Activated effector memory CD4-positive, alpha-beta T cell treated with anti-CD3 and anti-CD28 coated beads, Interleukin-2, amount 50 U/mL, for 16 hours (primary cell): ENCODE measurements at places on chromosomes 7 and 10.

DNA sequence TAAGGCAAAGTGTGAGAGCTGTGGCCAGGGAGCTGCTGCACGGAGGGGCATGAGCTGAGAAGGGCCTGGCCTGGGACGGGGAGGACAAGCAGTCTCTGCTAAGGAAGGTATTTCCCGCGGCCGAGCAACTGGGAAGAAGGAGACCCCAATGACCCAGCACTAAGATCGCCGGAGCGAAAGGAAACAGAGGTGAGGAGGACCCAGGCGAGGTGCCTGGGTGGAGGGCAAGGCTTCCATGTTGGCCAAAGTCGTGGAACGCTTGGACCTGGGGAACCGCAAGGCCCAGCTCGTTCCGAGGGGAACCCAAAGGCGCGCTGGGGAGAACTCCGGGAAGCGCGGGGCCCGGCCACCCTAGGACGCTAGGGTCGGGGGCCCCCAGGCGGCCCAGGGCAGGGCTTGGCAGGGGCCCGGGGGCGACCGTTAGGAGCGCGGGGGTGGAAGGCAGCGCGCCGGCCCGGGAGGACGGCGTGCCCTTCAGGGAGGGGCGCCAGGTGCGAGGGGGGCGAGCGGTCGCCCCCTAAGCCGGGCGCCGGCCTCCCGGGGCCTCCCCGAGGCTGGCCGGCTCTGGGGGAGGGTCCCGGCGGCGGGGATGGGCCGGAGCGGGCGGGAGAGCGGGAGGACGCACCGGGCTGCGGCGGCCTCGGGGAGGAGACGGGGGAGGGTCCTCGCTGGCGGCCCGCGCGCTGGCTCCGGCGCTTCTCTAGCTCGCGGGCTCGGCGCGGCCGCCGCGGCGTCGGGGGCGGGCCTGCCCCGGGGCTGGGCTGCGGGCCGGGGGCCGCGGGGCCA is 545 bp downstream of the GIGYF1 start:
- DNase-seq, result no peak

DNA sequence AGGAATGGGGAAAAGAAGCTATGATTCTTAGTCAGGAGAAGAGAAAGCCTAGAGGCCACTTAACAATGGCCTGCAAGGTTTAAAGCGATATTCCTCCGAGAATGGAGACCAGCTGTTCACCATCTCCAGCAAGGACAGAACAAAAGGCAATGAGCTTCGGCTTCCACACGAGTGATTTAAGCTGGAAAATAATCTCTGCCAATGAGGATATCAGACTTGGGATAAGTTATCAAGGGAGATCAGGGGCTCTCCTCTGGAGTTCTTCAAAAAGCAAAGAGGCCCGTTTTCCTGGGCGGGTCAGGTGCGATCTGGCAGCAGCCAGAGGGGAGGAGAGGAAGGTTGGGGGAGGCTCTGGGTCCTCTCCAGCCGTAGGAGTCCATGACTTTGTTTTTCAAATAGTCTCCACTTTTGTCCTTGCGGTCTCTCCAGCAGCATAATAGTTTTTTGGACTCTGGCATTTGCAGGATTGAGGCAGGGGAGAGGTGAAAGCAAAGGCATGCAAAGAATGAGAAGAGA is 211.3 kb downstream of the SKIDA1 start:
- DNase-seq, result no peak

- peak; percentile 68 for DNase-seq
Measured at GRCh38 chr10:113108194-113108835, 158.3 kb downstream of the TCF7L2 start.

GRCh38 chr10:49736564-49737113 is 25.5 kb downstream of the OGDHL start:
- peak; percentile 34 for DNase-seq

- peak; percentile 79 for DNase-seq
Measured at GRCh38 chr10:49187950-49188761, at the start of gene TMEM273. TMEM273 (minus strand) TSS chr10:49188391; CDS start chr10:49188336, 55 bp downstream.

- DNase-seq, result no peak
Measured at GRCh38 chr10:58818900-58819299, 306.2 kb downstream of the BICC1 start.

- DNase-seq, result no peak
Measured at GRCh38 chr10:130483691-130484467, 347.7 kb downstream of the GLRX3 start.

DNA sequence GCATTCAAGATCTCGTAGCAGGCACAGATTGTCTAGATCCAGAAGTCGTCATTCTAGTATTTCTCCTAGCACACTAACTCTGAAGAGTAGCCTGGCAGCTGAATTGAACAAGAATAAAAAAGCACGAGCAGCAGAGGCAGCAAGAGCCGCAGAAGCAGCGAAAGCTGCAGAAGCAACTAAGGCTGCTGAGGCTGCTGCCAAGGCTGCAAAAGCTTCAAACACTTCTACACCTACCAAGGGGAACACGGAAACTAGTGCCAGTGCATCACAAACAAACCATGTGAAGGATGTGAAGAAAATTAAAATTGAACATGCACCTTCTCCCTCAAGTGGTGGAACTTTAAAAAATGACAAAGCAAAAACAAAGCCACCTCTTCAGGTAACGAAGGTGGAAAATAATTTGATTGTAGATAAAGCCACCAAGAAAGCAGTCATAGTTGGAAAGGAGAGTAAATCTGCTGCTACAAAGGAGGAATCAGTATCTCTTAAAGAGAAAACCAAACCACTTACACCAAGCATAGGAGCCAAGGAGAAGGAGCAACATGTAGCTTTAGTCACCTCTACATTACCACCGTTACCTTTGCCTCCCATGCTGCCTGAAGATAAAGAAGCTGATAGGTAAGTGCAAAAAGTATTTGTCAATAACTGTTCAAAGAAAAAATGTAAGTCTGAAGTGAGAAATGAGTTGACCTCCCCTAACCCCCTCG is 37.7 kb downstream of the CDK13 start:
- DNase-seq, result no peak

- DNase-seq, result no peak
Measured at GRCh38 chr10:66283064-66283463, 642.8 kb upstream of the LRRTM3 start.

DNA sequence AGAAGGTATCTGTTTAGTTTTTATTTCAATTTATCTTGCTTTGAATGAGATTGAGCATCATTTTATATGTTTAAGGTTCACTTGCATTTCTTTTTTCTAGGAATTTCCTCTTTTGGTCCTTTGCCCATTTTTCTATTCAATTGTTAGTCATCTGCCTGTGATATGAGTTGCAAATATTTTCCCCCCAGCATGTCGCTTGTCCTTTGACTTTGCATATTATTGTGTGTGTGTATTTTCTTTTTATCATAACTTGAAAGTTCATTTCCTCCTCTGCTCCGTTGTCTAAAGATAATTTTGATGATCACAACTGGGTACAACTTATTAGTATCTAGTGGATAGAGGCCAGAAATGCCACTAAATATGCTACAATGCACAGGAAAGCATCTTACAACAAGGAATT is 132.7 kb upstream of the MDFIC start:
- no peak for DNase-seq

DNA sequence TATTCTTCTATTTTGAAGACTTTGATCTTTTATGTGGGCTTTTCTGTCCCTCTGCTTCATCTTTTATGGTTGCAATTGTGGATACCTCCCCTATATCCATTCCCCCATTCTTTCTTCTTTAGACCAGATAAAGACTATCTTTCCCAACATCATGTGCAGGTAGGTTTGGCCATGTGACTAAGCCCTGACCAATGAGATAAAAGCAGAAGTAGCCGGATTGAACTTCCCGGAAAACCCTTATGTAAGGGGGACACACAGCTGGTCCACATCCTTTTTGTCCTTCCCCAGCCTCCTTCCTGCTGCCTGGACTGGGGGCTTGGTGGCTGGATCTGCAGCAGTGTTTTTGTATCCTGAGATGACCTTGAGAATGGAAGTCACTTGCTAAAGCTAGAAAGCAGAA is 33.5 kb upstream of the EXOC6 start:
- DNase-seq, result no peak

DNA sequence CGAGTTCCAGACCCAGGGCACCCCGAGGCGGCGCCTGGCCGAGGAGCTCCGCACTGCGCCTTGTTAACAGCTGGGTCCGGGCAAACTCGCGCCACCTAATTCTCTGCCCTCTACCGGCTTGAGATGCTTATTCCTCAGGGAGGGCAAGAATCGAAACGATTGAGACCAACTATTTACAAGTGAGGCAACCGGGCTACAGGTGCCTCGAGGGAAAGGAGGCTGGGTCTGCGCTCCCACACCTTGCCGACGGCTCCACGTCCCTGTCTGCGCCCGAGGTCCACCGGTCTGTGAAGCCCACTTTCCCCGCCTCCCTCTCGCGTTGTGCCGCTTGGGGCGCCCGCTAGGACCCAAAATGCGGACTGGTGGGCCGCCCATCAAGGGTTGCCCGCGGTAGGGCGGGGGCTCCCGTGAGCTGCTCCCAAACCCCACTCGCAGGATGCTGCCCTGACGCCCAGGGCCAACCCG is 527 bp downstream of the AKR1B1 start:
- DNase-seq, result peak; percentile 83

- no peak for DNase-seq
Measured at GRCh38 chr10:112429654-112430230, 17.0 kb downstream of the ZDHHC6 start.

GRCh38 chr7:12493863-12494686 is 76.4 kb upstream of the SCIN start:
- no peak for DNase-seq

DNA sequence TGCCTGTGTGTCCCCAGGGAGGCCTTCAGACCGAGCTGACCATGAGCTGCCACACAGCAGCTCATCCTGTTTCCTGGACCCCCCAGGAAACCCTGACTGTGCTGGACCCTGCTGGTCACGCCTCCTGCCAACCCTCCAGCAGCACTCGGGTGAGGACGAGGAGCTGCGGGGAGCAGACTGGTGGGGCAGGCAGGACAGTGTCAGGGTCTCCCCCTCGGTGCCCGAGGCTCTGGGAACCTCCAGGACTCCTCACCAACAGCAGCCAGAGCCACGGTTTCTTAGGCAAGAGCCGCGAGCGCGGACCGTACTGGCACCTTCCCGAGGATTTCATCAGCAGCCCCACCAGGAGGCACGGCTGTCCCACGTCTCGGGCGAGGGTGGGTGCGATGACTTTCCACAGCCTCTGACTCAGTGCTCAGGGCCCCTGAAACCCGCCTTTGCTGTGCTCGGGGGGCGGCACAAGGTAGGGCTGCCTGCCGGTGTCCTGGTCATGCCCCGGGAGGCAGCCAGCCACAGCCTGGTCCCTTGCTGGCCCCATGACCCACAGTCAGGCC is 186.9 kb downstream of the ELFN1 start:
- peak; percentile 53 for DNase-seq

GRCh38 chr10:17343118-17343517 is 111.3 kb downstream of the ST8SIA6 start:
- no peak for DNase-seq
